ENCODE measurements at places on chromosomes 16 and 17. TPM values are rescaled to one million over a fixed set of nuclear protein-coding genes. Genes with fewer than 3 reads are reported as not detected.

SEPTIN12 gene
- not detected for total RNA-seq

MEIOC gene
- not detected for total RNA-seq

RGS11 gene
- not detected for total RNA-seq

DRC7 gene
- not detected for total RNA-seq

GRB7 gene
- 9.0 TPM for total RNA-seq

OTOP3 gene
- total RNA-seq = under 0.01 TPM

ZP2 gene
- not detected for total RNA-seq

NPB gene
- total RNA-seq = 0.26 TPM

GPR179 gene
- under 0.01 TPM for total RNA-seq

FOXN1 gene
- total RNA-seq = 0.38 TPM

CCL3 gene
- total RNA-seq = not detected

SLC2A4 gene
- under 0.01 TPM for total RNA-seq

TMEM100 gene
- not detected for total RNA-seq

MEOX1 gene
- not detected for total RNA-seq

CRHR1 gene
- total RNA-seq = not detected

MYH2 gene
- not detected for total RNA-seq

PRAC1 gene
- not detected for total RNA-seq

ACSM2A gene
- total RNA-seq = not detected

SMIM5 gene
- 3.9 TPM for total RNA-seq

CDRT4 gene
- 1.1 TPM for total RNA-seq

VTN gene
- under 0.01 TPM for total RNA-seq

ZNF597 gene
- 1.3 TPM for total RNA-seq

KRTAP4-9 gene
- total RNA-seq = not detected

KRT25 gene
- not detected for total RNA-seq

CHST5 gene
- total RNA-seq = not detected

FNDC8 gene
- not detected for total RNA-seq

TBC1D26 gene
- not detected for total RNA-seq

FAM222B gene
- total RNA-seq = 3.6 TPM

SP6 gene
- 2.4 TPM for total RNA-seq

SCIMP gene
- total RNA-seq = not detected

ARHGAP23 gene
- 18.1 TPM for total RNA-seq

SPSB3 gene
- 35.5 TPM for total RNA-seq

KRTAP4-4 gene
- total RNA-seq = not detected

CCL2 gene
- total RNA-seq = not detected

MRPL10 gene
- total RNA-seq = 14.0 TPM

ZACN gene
- total RNA-seq = not detected

SHISA6 gene
- not detected for total RNA-seq

CES1 gene
- 0.26 TPM for total RNA-seq

SPATA33 gene
- 2.3 TPM for total RNA-seq

CACNG5 gene
- total RNA-seq = not detected

FBXO39 gene
- not detected for total RNA-seq

GAST gene
- 0.90 TPM for total RNA-seq

TNS4 gene
- total RNA-seq = 27.1 TPM

CSH1 gene
- total RNA-seq = not detected

NAGPA gene
- 9.7 TPM for total RNA-seq

FA2H gene
- total RNA-seq = 3.2 TPM

PLA2G10 gene
- total RNA-seq = not detected

TOX3 gene
- total RNA-seq = 0.13 TPM

CLDN7 gene
- 546 TPM for total RNA-seq
